Hypothalamus (tissue), 51 donors: ENCODE measurements at places on chromosomes 5 and 9.
A peak's percentile ranks its signal among the peaks of the same experiment; 100 is the strongest.

GRCh38 chr9:71218774-71219173, 97.4 kb upstream of the TRPM3 start:
- DNase-seq = no peak

GRCh38 chr5:67156976-67157583, 39.5 kb downstream of the CD180 start:
- DNase-seq = no peak

GRCh38 chr5:64811050-64811640, 42.4 kb downstream of the CWC27 start:
- DNase-seq = no peak

DNA sequence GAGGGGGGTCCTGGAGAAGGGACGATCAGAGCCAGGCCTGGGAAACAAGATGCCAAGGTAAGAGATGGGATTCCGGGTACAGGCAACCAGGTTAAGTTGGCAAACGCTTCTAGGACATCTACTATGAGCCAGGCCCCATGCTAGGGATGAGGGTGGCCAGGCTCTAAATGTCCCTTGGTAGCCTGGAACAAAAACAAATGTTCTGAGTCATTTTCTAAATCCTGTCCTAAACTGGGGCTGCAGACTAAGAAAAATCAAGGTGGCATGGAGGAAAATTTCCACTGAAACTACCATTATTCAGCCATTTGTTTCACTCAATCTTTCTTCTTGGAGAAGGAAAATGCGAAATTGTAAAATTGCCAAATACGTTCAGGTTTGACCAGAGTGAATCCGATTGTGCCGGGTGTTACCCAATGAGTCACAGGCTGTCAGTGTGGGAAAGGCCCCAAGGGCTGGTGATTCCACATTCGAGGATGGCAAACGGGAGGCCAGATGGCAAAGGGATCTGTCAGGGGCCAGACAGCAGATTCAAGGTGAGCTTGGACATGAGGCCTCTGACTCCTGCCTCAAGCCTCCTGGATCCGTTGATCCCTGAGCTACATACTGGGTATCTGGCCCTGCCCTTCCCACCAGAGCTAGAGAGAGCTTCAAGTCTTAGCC, 57.6 kb downstream of the PAX5 start:
- no peak for DNase-seq

- no peak for DNase-seq
Observed at GRCh38 chr9:129282272-129282671, 104.2 kb upstream of the IER5L start.

- no peak for DNase-seq
Observed at GRCh38 chr5:1762883-1763547, 36.6 kb downstream of the MRPL36 start.

- no peak for DNase-seq
Observed at GRCh38 chr9:134710271-134710540, 68.6 kb downstream of the COL5A1 start.

DNA sequence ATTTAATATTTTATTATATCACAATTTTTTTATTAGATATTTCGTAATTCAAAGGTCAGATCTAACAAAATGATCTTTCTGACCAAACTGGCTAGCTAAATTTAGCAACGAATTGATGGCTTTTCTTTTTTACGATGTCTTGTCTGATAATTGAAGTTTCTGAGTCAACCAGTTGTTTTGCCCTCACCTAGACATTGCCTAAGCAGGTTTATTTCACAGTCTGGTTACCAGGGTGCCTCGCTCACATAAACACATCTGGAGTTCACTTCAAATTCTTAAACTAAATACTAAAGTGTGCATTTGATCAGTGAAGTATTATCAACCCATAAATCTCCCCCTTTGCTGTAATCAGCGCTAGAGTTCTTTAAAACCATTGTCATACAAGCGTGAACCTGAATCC, 448.3 kb downstream of the TLE4 start:
- no peak for DNase-seq

DNA sequence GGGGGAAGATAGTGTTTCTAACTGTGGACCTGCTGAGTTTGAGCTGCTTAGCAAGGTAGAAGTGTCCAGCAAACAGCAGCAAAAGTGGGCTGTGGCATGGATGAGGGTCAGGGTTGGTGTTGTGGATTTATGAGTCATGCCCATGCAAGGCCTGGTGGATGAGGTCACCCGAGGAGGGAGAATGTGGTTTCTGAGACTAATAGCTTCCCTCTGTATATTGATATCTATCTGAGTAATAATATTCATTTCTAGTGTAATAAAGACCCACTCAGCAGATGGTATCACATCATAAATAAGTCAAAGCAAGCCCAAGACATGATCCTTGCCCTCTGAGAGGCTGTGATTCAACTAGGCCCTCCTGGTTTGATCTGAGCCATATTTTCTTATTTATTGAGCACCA, 597.8 kb upstream of the CLINT1 start:
- no peak for DNase-seq

- DNase-seq = no peak
Observed at GRCh38 chr5:83955916-83956315, 235.3 kb upstream of the HAPLN1 start.

GRCh38 chr5:175810457-175810856, 60.9 kb upstream of the CPLX2 start:
- no peak for DNase-seq

GRCh38 chr5:68661237-68661636, 432.6 kb upstream of the SLC30A5 start:
- DNase-seq = no peak

- no peak for DNase-seq
Observed at GRCh38 chr9:85224301-85224700, 517.5 kb downstream of the AGTPBP1 start.

GRCh38 chr5:72282878-72283277, 37.2 kb downstream of the MRPS27 start:
- DNase-seq = no peak

- DNase-seq = no peak
Observed at GRCh38 chr5:37776826-37777225, 63.0 kb downstream of the GDNF start.

GRCh38 chr9:126833020-126833419, 27.4 kb upstream of the ZBTB34 start:
- DNase-seq = no peak

DNA sequence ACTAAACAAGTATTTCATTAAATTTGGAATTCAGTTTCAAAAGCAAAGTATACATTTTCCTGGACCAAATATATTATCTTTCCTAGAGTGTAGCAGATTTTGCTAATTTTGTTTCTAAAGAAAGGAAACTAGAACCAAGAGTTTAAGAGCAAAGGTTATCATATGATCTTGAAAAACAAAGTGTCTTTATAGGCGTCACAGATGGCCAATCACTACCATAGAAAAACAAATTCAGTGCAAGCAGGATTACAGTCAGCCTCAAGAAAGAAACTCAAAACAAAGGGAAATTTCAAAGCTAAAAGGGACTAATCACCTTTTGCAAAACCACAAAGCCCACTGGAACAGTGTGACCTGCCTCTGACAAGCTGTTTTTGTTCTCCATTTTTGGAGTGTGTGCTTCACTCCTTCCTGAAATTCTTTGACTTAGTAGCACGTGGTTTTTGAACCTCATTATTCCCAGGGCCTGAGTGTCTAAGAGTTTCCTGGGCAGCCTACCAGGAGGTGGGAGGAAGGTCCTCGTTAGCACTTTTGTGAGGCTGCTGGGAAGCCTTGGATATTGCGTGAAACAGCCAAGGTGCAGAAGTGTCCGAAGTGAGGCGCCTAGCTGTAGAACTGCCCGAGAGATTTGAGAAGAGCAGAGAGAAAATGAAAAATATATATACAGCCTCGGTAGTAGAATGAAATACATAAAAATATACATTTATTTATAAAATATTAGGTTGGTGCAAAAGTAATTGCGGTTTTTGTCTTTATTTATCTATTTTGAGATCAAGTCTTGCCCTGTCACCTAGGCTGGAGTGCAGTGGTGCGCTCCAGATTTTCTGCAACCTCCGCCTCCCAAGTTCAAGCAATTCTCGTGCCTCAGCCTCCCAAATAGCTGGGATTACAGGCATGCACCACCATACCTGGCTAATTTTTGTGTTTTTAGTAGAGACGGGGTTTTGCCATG, 246.1 kb downstream of the MARCHF11 start:
- DNase-seq = no peak

DNA sequence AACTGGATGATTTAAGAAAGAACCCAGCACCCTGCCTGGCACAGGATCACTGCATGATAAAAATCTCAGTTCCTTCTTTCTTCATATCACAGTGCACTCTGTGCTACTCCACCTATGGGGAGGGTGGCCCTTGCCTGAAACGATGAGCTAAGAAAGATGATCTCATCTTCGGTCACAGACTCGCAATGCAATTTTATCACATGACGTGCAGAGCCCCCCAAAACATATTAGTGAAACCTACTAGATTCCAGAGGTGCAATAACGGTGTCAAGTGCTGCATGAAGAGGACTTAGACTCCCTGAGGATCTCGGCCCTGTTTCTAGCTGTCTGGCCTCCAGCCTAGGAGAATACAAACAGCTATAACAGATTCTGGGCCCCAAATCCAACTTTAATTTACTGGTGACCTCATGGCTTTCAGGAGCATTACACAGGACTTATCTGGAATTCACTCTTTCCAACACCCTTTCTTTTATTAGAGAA, 104.0 kb downstream of the EBF1 start:
- no peak for DNase-seq

GRCh38 chr5:132500931-132501628, 10.5 kb upstream of the IRF1 start:
- DNase-seq = no peak

DNA sequence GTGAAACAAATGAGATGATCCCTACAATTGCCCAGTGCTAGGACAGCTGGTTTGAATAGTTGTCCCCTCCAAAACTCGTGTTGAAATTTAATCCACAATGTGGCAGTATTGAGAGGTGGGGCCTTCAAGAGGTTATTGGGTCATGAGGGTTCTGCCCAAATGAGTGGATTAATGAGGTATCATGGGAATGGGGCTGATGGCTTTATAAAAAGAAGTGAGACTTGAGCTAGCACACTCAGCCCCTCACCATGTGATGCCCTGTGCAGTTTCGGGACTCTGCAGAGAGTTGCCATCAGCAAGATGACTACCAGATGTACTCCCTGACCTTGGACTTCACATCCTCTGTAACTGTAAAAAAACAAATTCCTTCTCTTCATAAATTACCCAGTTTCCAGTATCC, 33.1 kb downstream of the RANBP6 start:
- no peak for DNase-seq

- no peak for DNase-seq
Observed at GRCh38 chr9:89364666-89365531, 46.6 kb downstream of the SECISBP2 start.

- DNase-seq = no peak
Observed at GRCh38 chr9:126125177-126125576, 201.5 kb upstream of the MVB12B start.

DNA sequence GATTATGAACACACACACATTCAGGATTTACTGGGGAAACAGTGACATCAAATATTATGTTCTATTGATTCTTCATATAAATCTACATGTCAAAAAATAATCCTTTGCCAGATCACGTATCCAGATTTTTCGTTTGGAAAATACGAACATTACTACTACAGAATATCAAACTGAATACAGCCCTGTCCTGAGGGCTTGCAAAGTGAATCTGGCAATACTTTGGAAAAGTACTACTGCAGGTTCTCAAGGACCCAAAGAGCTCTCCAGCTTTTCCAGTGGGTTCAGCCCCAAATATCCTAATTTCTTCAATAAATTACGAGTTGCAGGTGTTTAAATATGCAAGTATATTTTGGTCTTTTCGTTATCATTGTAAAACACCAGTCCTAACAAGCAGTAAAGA, 411 bp upstream of the NDUFS4 start:
- no peak for DNase-seq

DNA sequence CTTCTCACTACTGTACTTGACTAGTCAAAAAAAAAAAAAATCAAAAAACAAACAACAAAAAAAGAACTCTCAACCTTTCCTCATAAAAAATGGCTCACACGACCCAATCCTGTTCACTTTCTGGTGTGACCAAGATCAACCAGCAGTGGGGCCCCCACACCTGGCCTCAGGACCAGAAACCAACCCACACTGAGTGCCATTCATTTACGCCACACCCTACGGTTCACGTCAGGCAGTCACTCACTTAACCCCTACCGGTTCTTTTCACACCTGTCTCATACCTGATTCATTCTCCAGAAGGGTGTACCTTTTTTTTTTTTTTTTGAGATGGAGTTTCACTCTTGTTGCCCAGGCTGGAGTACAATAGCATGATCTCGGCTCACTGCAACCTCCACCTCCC, 5.7 kb downstream of the SUSD1 start:
- DNase-seq = no peak

DNA sequence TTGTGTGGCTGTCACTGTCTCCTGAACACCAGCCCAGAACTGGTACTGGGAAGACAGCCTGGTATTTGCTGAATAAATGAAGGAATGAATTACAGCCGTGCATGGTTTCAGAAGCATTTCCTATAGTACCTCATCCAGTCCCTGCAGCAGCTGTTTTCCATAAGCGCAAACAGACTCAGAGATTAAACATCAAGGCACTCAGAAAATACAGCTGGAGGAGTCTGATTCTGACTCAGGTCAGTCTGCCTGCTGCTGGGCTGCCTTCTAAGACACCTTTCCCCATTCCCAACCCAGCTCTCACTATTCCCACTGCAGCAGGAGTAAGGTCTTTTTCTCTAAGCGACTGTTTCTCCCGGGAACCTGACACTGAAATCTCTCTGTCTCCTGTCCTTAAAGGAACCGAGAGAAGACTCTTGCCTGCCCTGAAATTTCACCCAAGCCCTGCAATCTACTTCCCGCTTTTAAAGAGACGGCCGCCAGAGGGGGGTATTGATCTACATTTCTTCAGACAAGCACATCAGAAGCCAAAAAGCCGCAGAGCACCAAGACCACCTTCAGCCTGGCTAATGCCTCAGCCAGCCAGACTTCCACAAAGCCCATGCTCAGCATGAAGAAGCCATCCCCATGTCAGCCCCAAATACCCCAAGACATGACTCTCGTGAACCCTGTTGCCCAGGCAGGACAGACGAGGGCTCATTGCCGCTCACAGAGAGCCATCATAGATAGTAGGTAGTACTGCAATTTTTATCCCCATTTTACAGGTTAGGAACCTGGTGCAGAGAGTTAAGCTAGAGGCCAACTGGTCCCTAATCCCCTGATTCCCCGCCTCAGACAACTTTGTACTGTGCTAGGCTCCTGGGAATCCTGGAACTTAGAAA, 5.4 kb upstream of the FOXI1 start:
- DNase-seq = peak; percentile 63

DNA sequence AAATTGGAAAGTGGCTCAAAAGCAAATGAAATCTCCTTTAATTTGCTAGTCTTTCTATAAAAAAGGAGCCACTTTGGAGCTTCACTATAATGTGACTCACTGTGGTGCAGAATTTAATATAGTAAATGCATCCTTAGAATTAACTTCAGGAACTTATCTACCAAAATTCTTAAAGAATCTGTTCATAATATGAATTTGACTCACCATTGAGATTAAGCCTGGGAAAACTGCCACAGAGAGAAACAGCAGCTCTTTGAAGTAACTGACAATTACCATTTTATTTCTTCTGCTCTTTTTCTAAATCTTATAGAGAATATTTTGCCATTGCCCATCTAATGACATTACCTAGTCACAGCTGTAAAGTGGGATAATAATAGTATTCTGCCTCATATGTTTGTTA, 211.9 kb upstream of the CDH6 start:
- DNase-seq = no peak

GRCh38 chr5:149485655-149486615, 65.3 kb downstream of the CSNK1A1 start:
- no peak for DNase-seq
